ENCODE measurements at places on chromosomes 4 and X.

DNA sequence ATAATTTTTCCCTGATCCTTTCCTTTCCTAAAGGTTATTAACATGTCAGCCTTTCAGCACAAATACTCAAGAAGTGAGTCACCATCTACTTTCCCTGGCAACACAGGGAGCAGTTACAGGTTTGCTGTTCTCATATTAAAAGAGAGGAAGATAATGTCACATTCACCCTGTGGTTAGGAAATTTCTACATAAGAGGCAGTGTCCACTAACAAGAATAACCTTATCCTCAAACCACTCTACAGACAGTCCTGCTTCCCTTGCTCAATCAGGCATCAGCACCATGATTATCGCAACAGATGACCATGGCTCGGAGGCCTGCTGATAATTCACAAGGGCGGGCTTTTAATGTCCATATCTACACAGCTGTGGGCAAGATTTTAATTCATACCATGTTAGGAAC lies 30.9 kb downstream of the RNF150 start:
- DNase-seq, result no peak

GRCh38 chrX:141662781-141663180 lies 35.8 kb downstream of the SPANXD start:
- DNase-seq, result no peak

DNA sequence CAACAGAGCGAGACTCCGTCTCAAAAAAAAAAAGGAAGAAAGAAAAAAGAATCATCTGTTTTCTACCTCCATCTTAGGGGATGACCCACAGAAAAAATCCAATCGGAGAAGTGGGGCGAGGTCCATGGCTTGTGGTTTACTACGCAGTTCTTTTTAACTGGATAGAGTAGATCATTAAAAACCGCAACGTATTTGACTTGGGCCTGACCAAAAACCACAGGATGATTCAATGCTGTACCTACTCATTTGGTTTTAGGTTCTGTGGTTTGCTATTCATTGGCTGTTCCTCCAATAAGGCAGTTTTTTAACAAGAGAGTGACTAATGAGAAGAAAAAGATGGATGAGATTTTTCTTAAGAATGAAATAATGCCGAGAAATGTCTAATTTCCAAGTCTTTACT lies 83.7 kb downstream of the FREM3 start:
- DNase-seq, result no peak

DNA sequence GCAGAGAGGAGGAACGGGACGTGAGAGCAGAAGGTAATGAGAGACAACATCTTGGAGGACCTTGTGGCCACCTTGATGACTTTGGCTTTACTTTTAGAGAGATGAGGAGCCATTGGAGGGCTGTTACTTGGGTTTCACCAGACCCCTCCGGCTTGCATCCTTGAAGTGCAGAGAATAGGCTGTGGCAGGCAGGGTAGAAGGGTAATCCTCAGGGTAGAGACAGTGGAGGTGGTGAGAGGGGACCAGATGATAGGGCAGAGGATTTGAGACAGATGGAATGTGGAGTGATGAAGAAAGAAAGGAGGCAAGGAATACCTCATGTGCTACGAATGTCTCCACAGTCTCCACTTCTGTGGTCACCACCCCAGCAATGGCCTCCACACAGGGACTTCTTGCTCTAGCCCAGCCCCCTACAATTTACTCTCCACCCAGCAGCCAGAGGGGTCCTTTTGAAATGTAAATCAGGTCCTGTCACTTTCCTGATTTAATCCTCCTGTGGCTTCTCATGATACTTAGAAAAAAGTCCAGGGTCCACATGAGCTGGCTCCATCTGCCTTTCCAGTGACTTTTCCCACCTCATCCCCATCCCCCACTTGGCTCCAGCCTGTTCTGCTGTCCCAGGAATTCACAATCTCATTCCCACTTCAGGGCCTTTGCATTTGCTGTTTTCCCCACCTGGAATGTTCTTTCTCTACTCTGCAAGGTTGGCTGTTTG lies 115.0 kb downstream of the PJA1 start:
- DNase-seq, result no peak

DNA sequence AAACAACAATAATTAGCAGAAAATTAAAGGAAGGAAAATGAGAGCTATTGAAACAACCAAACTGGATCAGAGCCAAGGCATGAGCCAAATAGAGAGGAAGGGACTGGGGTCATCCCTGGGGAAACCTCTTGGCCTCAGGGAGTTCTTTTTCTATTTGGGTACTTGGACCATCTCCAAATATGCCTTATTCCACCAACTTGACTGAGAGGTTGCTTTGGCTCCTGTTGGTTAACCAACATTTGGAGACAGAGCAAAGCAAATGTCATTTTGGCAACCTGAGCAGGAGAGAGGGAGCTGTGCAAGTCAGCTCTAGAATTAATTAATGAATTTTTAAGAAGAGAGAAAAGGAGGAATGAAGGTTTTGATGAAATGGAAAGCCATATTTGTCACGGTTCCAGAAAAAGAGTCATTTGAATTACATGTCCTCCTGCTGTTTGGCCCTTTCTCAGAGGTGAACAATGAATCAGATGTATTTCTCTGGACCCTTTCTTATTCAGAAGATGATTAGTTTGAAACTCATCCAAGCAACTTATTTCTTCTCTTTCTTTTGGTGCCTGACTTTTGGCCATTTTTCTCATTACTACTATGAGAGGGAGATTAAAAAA lies 119.1 kb downstream of the CNKSR2 start:
- DNase-seq, result no peak

DNA sequence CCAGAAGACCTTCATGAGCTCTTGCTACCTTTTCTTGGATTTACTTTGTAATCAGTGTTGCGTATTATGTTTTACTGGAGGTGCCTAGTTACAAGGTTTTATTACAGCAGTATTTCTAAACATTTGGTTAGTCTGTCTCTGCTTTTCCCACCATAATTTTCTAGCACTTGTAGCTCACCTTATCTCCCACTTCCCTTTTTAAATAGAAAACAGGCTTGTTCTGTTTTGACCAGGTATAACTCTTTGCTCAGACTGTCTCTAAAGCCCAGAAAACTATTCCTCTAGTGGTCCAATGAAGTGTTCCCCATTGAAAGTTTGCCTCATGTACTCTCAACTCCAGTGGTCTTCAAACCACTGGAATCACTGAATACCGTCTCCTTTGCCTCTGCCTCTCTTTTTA lies 43.9 kb downstream of the AFF1 start:
- DNase-seq, result no peak

DNA sequence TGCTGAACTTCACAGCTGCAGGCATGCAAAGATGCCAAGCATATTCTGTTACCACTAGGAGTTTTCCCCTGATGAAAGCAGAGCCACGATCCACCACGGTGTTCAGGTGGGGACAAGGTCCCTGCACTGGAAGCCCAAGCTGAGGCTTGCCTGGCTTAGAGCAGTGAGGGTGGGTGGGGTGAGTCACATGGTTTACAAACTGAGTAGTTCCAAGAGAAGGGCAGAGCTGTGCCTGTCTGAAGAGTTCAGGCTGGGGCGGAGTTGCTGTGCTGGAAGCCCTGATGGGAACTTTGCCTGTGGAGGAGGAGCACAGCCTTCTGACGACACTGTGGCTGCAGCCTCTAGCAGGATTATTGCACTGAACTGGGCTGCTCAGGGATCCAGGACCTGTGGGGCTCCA lies 45.5 kb downstream of the FAM9B start:
- DNase-seq, result no peak

GRCh38 chr4:80814266-80814665 lies 216.2 kb upstream of the BMP3 start:
- DNase-seq, result no peak

DNA sequence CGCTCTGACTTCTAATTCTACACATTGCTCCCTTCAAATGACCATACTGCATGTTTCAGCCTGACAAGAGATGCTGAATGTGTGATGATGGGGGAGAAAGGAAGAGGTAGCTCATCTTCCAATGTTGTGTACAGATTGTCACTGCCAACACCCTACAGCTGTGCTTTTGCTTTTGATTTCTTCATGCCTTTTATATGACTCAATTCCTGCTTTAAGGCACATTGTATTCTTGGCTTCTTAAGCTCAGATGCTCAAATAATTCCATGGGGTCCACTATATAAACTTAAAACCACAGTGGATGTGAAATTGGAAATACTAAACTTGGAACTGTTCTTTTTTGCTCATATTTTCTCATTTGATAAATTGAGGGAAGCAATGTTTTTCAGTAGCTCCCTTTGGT lies 183.2 kb upstream of the WDFY3 start:
- no peak for DNase-seq

GRCh38 chr4:69714086-69714485 lies 46.3 kb downstream of the SULT1B1 start:
- DNase-seq, result no peak

DNA sequence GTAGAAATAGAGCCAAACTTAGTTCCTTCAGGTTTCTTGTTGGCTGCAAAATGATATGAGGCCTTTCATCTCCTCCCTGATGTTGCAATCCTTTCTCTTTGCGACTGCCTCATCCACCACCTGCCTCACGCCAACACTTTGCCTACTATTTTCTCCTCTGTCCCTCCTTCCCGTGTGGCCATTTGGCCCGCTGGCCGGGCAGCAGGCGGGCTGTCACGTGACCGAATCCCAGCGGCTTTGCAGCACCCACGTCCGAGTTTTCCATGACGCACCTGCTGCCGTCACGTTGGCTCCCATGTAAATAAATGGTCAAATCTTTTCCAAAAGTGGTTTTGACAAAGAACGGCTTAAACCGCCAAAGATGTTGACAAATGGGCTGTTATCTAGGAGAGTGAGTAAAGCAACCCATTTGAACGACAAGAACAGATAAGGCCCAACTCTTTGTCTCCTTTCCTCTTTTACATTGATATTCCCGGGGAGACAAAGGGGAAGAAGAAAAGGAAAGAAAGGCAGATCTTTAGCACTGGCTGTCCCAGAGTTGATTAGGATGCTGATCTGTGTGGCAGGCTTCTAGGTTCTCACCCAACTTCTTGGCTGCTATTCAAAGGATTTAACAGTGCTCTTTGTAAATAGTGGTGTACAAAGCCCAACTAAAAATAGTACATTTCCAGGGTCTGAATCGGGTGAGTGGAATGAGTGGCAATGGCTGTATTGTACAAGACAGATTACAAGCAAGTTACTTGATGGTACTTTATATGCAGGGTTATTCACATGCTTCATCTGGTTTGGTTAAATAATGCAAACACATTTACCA lies 174.2 kb upstream of the JADE1 start:
- DNase-seq, result no peak

- peak; percentile 52 for DNase-seq
Measured at GRCh38 chr4:7862561-7863192, 77.0 kb downstream of the AFAP1 start.

GRCh38 chr4:52932591-52933470 lies 70.7 kb downstream of the RASL11B start:
- DNase-seq, result no peak

DNA sequence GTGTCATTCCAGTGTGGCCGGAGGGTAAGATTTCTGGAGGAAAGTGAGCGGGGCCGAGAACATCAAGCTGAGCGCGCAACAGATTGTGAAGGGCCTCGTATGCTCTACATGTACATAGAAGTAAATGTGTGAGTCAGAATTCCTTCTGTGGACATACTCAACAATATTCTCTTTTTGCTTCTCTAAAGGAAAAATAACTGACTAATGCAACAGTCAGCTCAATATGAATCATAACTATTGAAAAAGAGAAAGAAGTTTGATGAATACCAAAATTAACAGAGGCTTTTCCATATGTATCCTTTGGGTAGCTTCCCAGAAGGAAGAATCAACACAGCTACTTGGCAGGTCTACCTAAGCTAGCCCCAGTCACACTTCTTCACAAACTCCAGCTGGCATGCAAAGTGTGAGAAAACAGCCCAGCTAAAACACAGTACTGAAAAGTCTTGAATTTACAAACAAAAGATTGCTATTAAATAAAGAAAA lies 87.5 kb upstream of the ZFP42 start:
- DNase-seq, result no peak

DNA sequence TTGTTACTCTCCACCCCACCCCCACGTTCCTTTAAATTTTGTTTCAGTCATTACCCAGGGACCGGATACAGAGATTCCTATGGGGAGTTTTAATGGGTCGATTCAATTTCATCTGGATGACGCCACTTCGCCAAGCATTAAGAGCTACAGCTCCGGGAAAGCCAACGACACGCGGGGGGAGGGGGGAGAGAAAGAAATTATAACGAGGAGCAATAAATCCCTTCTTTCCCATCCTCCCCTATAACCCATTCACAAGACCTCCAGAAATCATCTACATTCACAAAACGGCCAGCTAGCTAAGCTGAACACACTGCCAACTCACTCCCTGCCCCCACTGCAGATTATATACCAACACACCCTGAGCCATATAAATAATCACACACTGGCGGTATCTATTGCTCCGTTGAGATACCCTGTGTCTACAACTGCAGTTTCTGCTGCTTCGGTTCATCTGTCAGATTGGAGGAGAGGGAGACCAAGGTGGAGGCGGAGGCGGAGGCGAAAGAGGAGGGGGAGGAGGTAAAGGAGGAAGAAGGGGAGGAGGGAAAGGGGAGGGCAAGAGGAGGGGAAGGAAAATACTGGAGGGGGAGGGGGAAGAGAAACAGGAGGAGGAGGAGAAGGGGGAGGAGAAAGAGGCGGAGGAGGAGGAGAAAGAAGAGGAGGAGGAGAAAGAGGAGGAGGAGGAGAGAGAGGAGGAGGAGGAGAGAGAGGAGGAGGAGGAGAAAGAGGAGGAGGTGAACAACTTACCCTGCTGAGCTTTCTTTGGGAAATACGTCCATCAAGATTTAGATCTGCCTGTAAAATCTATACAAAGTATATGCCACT lies 113.9 kb upstream of the VAMP7 start:
- DNase-seq, result peak; percentile 40

DNA sequence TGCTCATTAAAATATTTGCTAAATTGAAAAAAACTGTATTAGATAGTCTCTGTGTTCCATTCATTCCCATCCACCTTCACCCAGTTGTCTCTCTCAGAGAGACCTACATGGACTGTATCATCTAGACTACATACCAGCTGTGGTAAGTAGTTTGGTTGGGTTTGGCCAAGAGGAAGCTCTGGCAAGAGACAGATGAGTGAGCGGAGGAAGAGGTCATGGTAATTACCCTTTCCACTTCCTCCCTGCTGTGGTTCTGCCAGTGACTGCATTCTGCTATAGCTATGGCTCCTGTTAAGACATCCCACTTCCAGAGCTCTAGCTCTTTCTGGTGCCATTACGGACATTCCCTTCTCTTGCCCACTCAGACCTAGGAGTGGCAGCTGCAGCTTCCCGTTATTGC lies 239.0 kb upstream of the MID1 start:
- no peak for DNase-seq

Measured in glutamatergic neuron (in vitro differentiated cells).